ENCODE measurements at places on chromosomes 16 and 17.

- no peak for DNase-seq
Observed at GRCh38 chr17:79476074-79476652, 134.7 kb downstream of the RBFOX3 start.

GRCh38 chr16:70726892-70727361 is 41.1 kb upstream of the MTSS2 start:
- DNase-seq = no peak

GRCh38 chr16:66608241-66609138 is 4.0 kb downstream of the CMTM3 start:
- DNase-seq = peak; percentile 75

DNA sequence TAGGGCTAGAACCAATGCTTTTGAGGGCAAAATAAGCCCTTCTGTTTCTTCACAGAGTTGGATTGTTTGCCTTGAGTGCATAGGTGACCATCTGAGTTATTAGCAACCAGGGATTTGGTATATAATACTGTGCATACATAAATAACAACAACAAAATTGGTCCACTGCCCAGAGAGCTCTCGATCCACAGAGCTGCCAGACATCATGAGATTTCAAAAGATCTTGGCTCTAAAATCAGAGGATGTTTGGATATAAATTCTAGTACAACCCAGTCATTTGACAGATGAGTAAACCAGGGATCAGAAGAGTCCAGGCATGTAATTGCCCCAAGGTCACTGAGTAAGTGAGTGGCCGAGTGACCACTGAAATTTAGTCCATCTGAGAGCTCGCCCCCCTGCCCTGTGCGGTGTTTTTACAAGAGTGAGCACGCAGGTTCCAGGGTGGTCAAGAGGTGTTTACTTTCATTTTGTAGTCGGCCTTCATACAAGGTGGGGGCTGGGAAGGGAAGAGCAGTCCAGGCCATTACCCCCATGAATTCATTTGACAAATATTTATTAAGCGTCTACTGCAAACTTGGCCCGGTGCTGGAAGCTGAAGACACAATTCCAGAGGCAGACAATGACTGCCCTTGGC is 1.8 kb upstream of the MT2A start:
- DNase-seq = peak; percentile 65

DNA sequence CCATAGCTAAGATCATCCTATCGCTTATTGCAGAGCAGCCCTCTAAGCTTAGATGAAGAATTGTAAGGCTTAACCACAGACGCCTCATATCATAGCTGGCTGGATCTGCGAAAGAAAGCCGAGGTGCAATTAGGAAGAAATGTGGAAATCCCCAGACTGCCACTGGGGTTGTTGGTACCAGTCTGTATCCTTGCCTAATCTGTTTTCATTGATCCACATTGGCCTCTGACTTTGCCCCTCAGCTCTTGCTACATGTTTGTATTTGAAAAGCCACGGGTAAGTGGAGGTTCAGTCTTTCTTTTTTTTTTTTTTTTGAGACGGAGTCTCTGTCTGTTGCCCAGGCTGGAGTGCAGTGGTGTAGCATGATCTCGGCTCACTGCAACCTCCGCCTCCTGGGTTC is 48.9 kb downstream of the TANGO6 start:
- DNase-seq = no peak

DNA sequence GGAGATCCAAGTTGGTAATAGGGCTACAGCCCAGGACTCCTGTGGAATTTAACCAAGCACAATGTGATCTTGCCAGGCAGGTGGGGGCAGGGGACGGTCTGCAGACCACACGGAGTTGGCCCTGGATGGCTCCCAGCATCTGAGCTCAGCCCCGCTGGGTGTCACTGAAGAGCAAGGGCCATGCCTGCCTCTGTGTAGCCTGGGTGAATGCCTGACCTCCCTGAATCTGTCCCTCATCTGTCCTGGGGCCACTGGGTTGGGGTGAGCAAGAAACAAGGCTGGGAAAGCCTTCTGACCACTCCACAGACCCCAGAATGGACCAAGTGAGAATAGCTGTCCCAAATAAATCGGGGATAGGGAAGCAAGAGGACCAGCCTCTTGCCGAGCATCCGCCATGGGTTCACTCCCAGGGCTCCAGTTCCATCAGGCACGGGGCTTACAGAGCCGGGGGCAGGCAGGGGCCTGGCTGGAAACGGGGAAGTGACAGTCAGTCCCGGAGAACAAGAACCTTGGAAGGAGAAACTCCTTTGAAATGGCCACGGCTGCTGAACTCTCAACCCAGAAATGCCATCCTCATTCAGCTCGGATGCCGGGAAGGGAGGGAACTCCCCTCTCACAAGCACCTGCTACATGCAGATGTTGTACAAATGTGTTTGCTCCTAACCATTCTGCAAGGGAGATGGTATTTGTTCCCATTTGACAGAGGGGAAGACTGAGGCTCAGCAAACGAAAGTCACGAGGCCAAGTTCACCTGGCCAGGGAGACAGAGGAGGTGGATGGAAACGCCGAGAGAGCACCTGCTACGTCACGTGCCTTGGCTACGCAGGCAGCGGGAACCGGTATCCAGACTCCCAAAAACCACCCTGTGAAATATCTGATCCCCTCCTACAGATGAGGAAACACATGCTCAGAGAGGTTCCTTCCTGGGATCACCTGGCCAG is 50.0 kb downstream of the RMI2 start:
- no peak for DNase-seq
